Lower leg skin (tissue), 4 donors: ENCODE measurements at places on chromosomes 1 and 21.
A peak's percentile ranks its signal among the peaks of the same experiment; 100 is the strongest.

- DNase-seq, result no peak
These were observed 97.0 kb upstream of the CDC42BPA start for GRCh38 chr1:227415115-227415790.

GRCh38 chr1:8477983-8478362, 160.1 kb downstream of the SLC45A1 start:
- no peak for DNase-seq

DNA sequence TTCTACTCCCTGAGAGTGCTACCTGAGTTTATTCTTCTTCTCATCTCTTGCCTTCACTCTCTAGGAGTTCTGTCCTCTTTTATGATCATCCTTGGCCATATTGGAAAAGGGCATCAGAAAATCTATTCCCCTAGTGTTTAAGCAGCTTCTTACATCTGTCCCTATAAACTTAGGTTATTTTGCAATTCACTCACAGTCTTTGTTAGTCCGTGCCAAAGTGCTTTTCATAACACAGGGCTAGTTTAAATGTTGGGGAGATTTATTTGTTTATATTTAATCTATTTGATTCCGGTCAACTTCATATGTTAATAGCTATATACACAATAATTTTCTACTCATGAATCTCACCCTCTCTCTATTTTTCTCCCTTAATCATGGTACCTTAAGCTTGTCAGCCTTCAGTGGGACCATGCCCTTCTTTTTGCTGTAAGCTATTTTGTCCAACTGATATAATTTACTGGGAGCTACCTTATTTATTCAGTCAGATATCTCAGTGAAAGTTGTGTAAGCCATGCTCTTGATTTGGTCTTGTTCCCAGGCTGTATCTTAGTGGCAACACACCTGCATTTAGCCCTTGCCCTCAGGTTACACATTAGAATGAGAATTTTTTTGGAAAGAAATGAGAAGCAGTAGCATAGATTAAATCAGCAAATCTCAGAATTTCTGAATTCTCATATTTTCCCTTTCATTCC, 106.3 kb upstream of the SMYD2 start:
- DNase-seq, result no peak

DNA sequence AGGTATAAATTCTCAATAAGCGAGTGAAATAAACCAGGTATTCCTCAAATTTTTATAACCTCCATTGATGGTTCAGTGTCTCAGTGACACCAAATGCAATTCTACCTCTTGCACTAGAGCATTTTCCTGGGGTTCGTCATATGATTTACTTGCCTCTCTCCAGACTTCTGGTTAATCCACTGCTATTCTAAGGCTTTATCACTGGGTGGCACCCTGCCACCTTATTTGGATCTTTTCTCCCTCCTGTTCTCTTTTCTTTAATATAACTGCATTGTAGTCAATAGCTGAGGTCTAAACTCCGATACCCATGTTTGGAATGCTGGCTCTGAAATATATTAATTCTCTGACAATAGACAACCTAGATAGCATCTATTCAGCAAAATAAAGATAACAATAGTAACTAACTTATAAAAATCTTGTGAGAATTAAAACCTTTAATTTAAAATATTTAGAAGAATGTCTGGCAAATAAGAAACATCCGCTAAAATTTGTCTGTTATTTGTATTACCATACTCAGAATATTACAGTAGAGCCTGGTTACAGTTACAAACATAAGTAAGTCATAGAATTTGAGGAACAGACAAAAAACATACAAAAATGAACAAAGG, 436.4 kb downstream of the PLA2G4A start:
- DNase-seq, result no peak

DNA sequence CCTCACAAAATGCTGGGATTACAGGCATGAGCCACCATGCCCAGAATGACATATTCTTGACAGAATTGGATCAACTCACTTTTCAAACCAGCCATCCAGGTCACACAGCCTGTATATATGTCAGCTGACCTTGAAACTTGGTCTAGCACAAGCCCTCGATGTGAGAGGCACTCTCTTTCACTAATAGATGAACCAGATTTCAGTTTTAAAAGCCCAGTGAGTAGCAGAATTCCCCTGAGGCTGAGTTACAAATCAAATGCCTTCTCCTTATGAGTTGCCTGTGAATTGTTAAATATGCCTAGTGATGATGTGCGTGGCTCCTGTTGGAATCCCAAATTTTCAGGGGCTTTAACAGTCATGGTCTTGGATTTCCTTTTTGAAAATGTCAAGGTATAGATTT, 88.7 kb downstream of the CD247 start:
- no peak for DNase-seq

DNA sequence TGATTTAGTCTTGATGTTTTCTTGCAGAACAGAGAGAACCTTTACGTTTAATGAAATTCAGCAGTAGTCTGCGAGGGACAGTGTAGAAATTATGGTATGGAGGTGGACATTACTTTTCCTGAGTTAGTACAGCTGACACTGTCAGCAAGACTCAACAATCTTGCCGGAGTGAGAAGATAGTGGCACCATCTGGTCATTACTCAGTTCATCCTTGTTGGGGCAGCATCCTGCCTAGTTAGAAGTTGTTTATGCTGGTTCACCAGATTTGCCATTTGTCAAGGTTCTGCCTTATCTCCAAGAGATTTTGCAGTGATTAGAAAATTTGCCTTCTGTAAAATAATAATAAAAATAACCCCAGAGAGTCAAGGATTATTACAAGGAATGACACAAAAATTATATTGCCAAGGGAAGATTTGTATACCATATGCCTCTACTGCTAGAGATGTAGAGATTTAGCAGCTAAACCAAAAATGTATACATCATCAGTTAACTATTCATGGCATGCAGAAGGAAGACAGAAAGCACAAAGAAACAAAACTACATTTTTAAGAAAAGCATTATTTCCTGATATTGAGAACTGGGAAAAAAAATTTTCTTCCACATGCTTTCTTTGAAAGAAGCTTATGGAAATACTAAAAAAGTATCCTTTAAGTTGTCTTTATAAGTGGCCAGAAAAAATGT, 1967.4 kb downstream of the NCAM2 start:
- no peak for DNase-seq

GRCh38 chr1:203556047-203556851, 62.3 kb downstream of the OPTC start:
- peak; percentile 37 for DNase-seq

DNA sequence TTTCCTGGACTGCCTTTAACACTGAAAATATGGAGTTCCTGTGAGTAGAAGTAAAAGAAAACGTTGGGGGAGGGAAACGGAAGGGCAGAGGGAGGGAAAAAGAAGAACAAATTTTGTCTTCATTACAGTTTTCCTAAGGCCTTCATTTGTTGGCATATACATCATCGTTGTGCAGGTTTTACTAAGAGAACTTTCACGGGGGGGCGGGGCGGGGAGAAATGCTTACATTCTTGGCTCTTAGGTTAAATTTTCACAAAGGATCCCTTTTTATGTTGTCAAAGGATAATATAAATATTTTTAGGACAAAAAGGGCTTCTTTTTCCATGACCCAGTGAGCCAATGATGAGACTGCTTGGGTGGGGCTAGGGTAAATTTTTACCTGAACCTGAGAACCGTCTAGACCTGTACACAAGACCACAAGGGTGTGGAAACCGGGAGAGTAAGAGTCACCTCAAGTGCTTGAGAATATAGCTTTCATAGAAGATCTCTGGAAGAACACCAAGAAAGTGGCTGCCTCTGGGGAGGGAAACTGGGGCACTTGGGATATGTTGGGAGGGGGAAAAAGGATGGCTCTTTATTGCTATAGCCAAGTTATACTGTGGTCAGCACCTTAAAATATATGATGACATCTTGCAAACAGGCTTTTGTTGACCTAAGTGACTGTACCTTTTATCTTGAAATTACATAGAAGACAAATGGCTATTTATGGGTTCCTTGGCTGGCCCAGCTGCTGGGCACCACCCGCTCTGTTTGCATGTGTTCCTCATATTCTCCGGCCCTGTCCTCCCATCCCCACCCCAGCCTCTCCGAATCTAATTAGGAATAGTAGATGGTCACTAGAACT, 2.0 kb upstream of the UTP25 start:
- no peak for DNase-seq

DNA sequence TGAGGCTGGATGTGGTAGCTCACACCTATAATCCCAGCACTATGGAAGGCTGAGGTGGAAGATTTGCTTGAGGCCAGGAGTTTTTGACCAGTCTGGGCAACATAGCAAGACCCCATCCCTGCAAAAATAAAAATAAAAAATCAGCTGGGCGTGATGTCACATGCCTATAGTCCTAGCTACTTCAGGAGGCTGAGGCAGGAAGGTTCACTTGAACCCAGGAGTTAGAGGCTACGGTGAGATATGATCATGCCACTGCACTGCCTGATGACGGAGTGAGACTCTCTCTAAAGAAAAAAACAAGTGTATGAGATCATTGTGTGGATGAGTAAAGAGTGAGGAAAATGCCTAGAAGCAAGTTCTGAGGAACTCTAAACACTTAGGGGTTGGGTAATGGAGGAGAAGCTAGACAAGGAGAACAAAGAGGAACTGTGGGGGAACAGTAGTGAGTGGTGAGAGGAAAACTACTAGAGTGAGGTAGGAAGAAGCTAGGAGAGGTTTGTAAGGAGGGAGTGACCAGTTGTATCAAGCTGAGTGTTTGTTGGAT, 17.0 kb downstream of the CLIC4 start:
- no peak for DNase-seq

DNA sequence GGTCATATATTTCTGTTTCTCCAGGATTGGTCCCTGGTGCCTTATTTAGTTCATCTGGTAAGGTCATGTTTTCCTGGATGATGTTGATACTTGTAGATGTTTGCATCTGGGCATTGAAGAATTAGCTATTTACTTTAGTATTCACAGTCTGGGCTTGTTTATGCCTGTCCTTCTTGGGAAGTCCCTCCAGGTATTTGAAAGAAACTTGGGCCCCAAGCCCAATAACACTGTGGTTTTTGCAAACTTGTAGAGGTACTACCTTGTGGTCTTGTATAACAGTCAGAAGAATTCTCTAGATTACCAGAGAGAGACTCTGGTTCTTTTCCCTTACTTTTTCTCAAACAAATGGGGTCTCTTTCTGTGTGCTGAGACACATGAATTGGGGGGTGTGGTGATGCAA, 251.4 kb upstream of the B3GALT2 start:
- DNase-seq, result no peak

DNA sequence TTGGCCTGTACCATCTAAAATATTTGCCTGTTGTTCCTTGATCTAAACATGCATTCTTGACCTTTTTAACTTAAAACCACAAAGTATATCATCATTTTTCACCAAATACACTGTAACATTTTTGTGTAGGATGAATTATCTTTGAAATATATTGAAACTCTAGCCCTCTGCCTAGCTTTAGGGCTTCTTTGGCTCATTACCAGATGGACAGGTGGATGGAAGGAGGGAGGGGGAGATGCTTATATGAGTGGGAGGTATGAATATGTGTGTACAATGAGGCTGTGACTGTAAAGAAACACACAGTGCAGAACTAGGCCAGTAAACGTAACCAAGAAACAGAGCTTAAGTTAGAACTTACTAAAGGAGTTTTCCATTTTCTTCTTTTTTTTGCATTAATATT, 118.5 kb downstream of the ESRRG start:
- no peak for DNase-seq

DNA sequence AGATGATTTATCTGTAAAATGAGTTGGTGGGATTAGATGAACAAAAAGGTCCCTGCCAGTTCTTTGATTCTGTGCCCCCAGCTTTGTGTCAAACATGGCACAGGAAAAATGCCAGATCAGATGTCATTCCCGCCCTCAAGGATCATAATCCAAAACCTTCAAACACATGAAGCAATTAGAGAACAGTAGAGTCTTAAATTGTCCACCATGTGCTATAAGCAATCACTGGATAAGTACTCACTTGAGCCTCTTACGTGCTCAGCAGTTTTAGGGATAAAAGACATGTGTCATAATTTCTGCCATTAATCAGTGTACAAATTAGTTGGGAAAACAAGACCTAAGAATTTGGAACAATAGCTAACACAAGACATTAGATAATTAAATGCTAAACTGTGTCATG, 15.4 kb upstream of the KIAA0040 start:
- no peak for DNase-seq

DNA sequence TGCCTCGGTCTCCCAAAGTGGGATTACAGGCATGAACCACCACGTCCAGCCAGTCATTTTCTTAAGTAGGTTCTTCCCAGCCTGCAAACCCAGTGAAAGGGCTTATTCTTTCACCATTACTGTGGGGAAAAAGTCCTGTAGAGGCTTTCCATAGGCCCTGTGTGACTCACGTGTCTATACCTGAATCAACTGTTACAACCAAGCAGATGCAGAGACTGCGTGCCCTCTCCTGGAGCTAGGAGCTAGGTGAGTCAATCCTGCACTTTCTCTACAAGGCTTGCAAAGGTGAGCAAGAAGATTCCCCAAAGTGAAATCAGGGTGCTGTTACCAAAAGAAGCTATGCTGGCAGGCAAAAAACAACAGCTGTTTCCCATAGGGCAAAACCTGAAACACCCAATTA, 13.8 kb upstream of the MPZL1 start:
- DNase-seq, result no peak

GRCh38 chr1:94966033-94966432, 39.1 kb upstream of the CNN3 start:
- no peak for DNase-seq

DNA sequence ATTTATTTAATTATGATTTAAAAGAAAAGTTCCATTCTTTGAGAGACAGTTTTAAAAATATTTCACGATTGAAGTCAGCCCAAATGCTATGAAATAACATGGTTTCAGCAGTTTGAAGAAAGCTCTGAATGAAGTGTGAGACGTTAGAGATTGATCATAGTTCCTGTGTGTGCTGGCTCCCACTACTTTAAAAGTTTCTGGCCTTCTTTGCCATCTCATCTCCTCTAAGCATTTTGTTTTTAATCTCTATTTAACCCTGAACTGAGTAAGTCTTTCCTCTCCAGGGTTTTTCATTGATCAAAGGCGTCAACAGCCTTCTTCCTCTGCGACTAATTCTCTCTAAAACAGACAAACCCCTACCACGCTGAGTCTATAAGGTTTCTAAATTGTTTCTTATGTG, 225.3 kb upstream of the B3GALT2 start:
- DNase-seq, result no peak

DNA sequence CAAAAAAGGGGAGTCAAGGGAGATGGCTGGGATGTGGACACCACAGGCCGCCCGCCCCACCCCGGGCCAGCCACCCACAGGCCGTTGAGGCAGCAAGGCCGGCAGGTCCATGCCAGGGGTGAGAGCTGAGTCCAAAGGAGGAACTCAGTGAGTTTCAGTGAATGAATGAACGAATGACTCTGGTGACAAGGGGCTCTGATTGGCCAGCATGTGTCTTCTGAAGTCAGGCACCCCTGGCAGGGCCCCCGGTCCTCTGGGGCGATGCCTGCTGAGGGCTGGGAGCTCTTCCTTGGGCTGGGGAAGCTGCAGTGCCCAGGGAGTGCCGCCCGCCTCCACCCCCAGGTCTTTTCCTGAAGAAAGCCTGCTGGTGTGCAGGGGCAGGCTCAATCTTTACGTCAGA, 236.1 kb upstream of the VAMP3 start:
- no peak for DNase-seq

GRCh38 chr1:185432948-185433347, 115.9 kb upstream of the IVNS1ABP start:
- no peak for DNase-seq
